ENCODE measurements at places on chromosomes 6 and 20.

- peak; percentile 82 for DNase-seq
Observed at GRCh38 chr6:168884646-168885086, 369.0 kb downstream of the THBS2 start.

- DNase-seq, result no peak
Observed at GRCh38 chr6:10420546-10421157, 5.8 kb upstream of the TFAP2A start.

DNA sequence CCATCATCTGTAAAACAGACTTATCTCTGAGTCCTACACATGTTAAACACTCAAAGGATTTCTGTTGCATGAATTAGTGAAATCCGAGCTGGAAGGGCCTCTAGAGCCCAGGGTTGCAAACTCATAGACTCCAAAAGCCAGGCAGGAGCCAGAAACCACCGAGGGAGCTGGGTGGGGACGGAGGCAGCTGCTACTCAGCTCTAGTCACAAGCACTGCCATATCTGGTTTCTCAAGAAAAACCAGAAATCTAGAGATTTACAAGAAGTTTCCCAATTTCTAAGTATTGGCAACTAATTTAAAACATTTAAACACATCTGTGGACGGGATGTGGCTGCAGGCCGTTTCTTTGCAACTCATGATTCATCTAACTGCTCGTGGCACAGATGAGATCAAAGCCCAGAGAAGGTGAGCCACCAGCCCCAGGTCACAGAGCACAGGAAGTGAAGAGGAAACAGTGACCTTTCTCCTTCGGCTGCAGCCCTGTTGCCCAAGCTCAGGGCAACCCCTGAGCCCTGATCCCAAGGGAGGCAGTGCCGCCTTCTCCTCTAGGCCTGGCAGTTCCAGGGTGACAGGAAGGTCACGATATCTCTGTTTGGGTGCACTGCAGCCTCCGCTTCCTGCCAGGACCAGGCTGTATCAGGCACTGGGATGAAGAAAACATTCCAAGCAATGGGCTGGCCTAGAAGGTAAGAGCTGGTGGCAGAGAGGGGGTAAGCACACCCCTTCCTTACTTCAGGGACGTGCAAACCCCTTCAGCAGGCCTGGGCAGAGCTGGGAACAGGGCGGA is 26.4 kb upstream of the PTGIS start:
- DNase-seq, result peak; percentile 85

DNA sequence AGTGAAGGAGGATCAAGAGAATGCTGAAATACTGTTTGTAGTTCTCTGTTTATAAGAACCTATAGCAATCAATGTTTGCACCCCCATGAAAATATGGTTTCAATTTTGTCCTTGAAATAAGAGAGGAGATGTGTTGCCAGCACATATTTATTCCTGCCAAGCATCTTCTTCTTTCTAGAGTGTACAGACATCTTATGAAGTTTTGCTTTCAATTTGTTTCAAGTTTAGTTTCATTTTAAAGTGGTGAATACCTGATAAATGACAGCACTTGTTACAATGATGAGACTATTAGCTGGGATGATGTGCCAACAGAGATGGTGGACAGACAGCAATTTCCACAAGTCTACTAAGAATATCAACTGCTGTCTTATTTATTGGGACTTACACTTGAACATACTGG is 39.2 kb upstream of the CENPW start:
- DNase-seq, result no peak

DNA sequence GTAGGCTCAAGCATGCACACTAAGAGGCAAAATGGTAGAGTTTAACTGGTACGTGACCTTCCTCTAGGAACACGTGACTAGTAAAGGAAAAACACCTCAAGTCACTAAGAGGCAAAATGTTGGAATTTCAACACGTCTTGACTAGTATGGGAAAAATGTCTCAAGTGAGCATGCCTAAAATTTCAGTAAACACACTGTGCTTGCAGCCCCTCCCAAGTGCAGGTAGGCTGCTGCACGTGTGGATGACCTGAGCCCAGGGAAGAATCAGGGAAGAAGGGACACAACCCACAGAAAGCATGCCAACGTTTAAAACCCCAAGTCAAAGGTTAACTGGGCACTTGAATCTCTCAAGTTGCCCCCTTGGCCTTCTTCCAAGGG is 162.2 kb downstream of the TENT5A start:
- DNase-seq, result no peak

DNA sequence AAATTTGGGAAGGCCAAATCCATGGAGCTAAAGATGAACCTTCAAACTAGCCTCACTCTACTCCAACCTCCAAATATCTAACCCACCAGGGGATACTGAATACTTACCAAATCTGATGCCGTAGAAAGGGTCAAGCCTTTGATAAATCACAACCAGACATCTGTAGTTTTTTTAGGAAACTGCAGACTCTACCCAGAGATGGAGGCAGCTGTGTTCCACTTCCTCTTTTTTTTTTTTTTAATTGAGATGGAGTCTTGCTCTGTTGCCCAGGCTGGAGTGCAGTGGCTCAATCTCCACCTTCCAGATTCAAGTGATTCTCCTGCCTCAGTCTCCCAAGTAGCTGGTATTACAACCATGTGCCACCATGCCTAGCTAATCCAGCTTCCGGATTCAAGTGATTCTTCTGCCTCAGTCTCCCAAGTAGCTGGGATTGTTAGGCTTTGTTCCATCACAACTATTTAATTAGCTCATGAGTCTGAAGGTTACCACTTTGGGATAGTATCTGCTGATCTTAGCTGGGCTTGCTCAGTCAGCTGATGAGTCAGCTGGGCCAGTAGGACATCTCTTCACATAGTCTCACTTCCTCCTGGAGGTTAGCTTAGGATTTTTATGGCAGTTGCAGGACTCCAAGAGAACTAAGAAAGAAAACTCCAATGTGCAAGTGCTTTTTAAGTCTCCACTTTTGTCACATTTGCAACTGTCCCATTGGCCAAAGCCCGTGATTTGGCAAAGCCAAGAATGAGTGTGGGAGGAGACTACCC is 13.3 kb downstream of the FRK start:
- no peak for DNase-seq

DNA sequence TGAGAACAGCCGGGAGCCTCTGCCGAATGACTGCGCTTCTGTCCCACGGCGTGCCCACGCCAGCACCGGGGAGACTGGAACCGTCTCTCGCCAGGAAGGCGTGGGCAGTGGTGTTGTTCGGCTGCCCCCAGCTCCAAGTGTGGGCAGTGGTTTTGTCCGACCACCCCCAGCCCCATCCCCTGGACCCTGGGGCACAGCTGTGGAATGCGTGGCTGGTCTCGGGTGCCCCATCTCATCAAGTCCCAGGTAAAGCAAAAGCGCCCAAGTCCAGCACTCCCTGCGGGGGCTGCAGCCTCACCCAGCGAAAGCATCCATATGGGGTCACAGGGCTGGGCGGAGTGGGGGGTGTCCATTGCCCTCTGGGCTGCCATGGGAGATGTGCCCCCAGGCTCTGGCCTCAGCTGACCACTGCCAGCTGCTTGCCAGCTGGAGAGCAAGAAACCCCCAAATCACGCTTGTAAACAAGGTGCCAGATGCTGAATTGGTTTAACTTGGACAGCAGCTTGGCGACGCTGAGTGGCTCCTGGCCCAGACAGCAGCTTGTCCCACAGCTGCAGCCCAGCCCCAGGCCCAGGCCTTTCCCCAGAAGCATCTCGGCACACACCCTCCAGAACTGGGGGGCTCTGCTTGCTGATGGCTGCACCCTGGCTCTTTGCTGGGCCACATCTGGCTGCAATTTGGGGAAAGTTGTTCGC is 4.5 kb downstream of the CABLES2 start:
- DNase-seq, result no peak

DNA sequence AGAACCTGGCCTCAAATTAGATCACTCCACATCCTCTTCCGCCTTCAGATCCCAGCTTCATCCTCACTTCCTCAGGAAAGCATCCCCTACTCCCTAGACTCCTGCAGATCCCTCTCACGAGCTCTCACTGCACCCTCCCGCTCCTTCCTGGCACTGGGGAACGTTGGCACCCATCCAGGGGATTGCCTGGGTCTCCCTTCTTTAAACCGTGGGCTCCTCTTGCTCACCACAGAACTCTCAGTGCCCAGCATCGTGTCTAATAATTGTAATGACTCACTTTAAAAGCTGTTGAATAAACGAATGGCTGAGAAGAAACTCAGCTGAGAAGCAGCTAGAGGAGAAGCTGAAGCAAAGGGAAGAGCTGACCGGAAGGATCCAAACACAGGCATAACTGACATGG is 20.4 kb downstream of the ZC3H12D start:
- DNase-seq, result no peak

DNA sequence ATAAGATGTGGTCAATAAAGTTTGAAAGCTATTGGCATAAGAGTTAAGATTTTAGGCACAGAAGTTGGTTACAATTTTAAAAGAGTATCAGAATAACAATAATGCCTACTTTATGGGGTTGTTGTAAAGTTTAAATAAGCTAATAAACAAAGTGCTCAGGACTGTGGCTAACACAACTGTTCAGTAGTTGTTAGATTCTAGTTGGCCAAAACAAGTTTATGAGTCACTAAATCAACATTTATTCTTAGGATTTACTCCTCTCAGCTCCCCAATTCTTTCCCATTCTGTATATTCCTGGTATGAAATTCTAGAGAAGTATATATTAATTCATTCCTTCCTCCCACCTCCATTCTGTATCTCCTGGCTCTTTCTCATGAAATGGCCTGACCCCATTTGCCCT is 14.5 kb downstream of the RMND1 start:
- no peak for DNase-seq

DNA sequence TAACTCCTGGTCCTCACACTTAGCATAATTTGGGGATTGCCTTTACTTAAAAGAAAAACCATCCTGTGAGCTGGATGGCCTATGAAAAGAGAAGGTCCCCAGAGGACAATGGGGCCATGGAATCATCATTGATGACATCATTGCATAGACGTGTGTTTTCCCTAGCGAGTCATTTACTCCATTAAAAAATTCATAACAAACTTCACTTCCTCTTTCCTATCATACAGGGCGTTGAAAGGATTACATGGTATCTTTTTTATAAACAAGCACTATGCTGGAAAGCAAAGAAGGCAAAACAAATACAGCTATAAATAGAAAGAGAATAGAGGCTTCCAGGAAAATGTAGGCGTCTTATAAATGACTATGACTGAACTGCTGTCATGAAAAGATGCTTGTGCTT is 11.3 kb upstream of the COL12A1 start:
- no peak for DNase-seq

DNA sequence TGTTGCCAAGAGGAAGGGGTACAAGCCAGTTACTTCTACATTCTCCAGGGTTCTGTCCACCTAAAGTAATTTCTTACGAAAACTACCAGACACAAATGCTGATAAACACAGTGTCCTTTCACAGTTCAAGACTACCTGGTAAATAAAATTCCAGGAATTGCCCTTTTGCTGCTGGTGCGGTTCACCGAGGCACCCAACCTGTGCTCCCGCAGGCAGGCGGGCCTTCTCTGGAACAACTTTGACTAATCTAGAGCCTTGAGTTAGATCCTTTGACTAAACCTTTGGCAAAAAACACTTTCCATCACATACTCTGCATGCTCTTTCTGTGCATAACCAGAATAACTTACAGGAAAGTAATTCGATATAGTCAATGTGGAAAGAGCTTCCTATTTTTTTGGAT is 107.0 kb downstream of the HUS1B start:
- DNase-seq, result no peak

GRCh38 chr6:138987080-138987642 is 892 bp downstream of the REPS1 start:
- no peak for DNase-seq

- DNase-seq, result no peak
Observed at GRCh38 chr6:69816026-69816425, 19.2 kb upstream of the LMBRD1 start.

- DNase-seq, result no peak
Observed at GRCh38 chr6:136710877-136711552, 81.3 kb downstream of the MAP3K5 start.

DNA sequence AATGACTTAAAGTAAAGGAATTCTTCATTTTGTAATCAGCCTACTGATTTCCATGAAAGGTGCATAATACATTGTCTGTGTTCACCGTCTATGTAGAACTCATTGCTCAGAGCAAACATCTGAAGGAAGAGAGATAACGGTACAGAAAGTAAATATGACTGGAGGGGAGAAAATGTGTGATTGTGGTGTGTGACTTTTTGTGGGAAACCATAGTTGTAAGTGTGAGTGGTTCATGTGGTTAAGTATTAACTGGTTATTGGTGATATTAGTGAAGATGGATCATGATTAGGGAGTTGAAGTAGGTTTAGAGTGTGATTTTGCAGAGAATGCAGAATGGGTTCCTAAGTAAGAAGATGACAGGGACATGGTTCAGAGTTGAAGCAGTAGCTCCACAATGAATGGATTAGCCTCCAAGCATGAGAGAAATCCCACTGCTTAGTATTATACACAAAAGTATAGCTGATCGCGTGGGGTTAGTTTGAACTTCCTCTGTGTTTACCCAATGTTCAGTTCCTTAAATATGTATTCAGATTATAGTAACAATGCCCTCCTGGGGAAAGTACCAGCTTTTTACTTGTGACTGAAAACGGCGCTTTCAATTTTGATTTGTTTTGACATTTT is 368.9 kb downstream of the UTRN start:
- no peak for DNase-seq

DNA sequence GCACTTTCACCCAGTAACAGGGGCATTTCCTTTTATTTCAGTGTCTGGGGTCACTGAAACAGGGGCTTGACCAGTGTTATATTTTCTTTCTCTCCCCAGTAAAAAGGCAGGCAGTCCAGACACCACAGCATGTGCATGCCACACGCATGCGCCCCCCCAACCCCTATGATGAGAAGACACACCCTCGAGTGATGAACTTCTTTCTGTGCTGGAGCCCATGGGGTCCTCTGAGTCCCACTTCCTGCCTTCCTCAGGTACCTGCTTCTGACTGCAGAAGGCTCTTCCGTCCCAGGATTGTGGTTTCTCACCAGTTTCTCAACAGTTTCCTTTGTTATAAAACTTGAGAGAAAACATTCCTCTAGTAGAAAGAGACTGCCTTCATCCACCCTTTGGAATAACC is 45.7 kb upstream of the TMEM181 start:
- DNase-seq, result no peak

GRCh38 chr6:38078671-38079070 is 259.1 kb downstream of the ZFAND3 start:
- no peak for DNase-seq
